LoVo (cell line): ENCODE measurements at places on chromosomes 6 and 20.

GRCh38 chr20:31652917-31653396 lies 15.2 kb downstream of the COX4I2 start:
- DNase-seq, result no peak

DNA sequence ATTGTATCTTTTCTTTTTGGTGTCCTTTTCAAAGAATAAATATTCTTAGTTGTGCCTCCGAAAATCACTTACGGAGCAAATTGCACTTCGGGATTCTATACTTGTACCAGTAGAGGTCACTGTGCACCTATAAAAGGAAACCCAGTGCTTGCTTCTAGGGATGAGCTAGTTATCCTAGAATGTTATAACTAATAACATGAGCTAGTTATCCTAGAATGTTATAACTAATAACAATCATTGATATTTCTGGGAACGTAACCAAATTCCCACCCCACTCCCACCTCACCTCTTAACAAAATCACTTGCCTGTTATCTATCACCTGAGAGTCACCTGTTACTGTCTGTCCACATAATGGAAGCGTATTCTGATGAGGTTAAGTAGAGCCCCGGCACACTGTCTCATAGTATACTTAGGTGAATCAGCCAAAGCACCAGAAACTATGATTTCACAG lies 126.9 kb upstream of the TIAM2 start:
- peak; percentile 35 for DNase-seq

DNA sequence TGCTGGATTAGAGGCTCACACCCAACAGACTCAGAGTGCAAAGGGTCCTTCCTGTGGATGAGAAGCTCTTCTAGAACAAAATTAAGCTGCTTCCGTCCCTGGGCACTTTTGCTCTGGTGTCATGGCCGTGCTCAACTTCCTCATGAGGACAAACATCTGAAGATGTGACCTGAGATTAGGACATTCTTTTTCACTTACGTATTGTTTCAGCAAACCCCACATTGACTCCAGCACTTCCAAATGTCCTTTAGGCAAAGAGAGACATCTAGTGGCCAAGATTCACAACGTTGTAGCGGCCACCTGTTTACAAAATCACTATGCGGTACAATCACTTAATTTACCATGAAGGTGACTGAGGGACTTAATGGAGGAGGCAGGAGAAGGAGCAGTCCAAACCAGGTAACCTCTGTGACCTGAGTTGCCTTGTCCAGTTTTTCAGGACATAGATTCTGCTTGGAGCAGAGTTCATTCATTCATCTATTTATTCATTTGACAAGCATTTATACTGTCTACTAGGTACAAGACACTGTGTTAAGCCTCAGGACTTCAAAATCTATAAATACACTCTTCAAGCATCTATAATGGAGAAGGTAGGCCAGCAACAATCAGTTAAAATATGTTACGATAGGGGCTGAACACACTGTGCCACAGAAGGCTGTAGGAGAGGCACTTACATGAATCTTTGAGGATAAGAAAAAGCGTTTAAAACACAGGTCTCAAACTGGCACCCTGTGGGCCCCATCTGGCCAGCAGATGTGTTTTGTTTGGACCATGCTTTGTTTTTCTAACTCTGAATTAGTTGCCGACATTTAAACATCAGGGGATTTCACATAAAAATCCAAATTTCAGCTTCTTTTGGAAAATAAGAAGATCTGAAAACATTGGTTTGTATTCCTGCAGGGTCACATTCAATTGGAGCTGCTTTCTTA lies 5.6 kb upstream of the ADGRF1 start:
- DNase-seq, result peak; percentile 94

DNA sequence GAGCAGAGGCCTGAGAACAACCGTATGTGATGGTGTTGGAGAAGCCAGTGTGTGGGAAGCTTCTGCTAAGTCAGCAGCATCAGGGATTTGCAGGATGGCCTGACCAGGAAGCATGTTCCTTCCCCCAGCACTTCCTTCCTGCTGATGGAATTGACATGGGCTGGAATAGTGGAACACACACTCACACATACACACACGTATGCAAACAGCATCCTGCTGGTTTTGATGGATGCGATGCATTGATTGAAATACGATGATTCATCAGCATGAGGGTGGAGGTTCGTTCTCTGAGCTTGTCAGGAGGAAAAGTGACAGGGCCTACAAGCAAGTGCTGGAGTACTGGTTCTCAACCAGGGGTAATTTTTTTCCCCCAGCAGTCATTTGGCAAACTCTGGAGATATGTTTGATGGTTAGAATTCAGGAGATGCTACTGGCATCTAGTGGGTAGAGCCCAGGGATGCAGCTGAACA lies 229.1 kb downstream of the NFATC2 start:
- no peak for DNase-seq

DNA sequence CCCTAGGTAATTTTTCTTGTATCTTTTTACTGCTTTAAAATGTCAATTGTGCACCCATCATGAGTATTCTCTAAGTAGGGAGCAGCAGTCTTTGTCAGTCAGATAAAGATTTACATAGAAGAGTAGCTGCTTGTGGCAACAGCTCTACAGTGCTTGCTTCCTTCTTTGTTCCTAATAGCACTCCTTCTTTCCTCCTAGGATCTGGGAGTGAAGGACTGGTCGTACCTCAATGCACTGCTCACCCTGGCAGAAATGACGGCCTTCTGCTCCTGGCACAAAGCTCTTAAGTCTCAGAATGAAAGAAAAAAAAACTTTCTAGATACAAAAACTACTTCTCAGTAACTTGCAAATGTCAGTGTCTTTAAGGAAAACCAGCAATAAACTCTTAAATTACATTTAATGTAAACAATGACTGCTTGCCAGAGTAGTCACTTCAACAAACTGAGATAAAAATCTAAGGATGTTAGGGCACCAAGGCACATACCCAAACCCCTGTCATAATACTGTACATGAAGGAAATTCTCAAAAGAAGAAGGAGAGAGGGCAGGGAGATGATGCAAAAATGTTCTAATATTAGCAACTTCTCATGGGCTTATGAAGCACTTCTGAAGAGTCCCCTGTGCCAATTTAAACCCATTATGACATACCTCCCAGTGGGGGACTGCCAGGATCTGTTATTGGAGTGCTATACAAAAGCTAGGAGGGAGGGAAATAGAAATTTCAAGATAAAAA lies 34.0 kb downstream of the NCOA6 start:
- no peak for DNase-seq

- DNase-seq, result no peak
Observed at GRCh38 chr20:47708140-47708807, 77.0 kb downstream of the SULF2 start.

GRCh38 chr6:168626046-168626602 lies 185.1 kb downstream of the SMOC2 start:
- no peak for DNase-seq

GRCh38 chr6:139146317-139146726 lies 11.4 kb downstream of the HECA start:
- no peak for DNase-seq

- no peak for DNase-seq
Observed at GRCh38 chr6:153485072-153485471, 354.0 kb upstream of the RGS17 start.

- DNase-seq, result no peak
Observed at GRCh38 chr6:25801436-25801835, 30.4 kb downstream of the SLC17A1 start.

DNA sequence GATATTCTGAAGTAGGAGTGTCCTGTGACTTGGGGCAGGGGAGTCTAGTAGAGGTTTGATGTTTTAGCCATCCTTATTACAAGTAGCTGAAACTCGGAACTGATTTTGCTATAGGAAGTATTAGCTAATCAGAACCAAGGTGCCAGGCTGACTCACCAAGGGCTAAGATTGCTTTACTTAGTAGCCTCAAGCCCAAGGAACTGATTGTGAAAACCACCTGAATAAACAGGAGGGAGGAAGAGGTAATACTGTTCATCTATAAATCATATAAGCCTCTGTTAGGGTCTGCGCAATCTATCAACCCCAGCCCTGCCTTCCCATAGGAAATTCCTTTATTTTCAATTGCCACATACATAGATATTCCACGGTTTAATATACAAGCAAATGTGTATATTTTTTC lies 54.4 kb downstream of the GNAS start:
- no peak for DNase-seq

- DNase-seq, result peak; percentile 31
Observed at GRCh38 chr6:154569156-154569862, 58.8 kb upstream of the CNKSR3 start.

DNA sequence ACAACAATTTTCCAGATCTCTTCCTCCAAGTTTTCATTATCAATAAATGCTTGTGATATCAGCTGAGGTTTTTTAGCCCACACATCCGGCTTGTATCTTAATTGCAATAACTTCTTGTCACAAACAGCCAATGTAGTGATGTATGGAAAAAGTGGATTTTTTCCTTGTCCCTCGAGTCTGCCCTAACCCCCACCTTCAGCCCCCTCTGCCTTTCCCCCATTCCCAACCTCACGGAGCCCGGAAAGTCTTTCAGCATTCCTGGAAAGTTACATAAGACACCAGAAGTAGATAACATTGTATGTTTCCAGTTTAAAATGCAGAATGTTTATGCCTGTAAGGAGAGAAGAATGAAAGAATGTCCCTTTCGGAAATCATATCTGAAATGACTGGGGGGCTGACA lies 179.2 kb upstream of the PHACTR1 start:
- no peak for DNase-seq

GRCh38 chr20:4112481-4113421 lies 97.4 kb upstream of the RNF24 start:
- peak; percentile 28 for DNase-seq
